GM13976 (cell line): ENCODE measurements at places on chromosomes 2 and 18.

GRCh38 chr2:112814278-112814677, 22.3 kb downstream of the IL1B start:
- DNase-seq, result no peak

DNA sequence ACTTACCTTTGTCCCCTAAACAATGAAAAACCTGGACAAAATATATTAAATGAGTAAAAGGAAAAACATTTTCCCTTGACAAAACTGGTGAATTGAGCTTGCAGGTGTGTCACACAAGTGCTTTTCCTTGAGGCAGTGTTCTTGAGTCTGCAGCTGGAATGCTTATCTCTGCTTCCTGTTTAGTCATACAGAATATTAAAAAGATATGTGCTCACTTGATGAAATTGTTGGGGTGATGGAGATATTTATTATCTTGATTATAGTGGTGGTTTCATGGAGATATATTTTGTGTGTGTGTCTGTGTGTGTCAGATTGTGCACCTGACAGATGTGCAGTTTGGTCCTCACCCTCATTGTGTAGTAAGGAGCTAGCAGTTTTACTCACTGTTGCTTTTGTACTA, 3.3 kb downstream of the TAF1B start:
- no peak for DNase-seq

- no peak for DNase-seq
Measured at GRCh38 chr2:74747411-74748080, 86.4 kb upstream of the HK2 start.

GRCh38 chr2:168607992-168608391, 151.9 kb downstream of the CERS6 start:
- DNase-seq, result no peak

DNA sequence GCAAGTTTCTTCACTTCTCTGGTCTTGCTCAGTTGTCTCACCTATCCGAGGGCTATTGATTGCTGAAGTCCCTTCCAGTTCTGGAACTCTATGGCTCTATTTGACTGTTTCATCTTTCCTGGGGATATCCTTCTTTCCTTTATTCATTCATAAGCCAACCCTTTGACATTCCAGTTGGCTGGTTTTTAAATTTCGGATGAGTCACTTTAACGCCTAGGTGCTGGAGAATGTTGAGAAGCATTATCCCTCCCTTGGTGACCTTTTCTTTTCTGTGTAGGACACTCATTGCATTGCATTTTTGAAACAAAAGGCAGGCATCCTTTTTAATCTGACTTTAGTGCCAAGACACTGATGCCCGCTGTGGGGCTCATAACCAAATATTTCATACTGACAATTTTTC, 307.1 kb downstream of the TSN start:
- no peak for DNase-seq
